NCI-H510A (cell line): ENCODE measurements at places on chromosomes 2 and 18.

- DNase-seq: no peak
Measured at GRCh38 chr2:217270485-217271121, 410.7 kb upstream of the TNP1 start.

DNA sequence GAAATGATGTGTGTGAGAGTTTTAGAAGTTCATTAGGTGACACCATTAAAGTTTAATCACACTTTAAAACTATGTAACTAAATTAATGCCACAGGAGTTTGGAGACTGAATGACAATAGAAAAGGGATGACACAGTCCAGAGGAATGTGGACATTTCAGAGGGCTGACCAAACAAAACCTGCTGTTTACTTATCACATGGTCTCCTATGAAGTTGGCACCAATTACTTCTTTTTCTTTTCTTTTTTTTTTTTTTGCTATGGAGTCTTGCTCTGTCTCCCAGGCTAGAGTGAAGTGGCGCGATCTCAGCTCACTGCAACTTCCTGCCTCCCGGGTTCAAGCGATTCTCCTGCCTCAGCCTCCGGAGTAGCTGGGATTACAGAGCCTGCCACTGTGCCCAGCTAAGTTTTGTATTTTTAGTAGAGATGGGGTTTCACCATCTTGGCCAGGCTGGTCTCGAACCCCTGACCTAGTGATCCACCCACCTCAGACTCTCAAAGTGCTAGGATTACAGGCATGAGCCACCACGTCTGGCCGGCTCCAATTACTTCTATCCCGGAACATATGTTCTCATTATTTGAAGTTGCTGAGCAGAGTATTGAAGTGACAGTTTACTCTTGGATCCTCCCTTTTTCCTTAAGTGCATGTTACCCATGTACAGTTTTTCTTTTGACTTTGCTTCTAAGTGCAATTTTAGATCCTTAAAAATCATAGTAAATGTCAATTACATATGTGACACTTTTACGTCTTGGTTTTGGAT is 4.3 kb downstream of the AGPS start:
- DNase-seq: no peak

DNA sequence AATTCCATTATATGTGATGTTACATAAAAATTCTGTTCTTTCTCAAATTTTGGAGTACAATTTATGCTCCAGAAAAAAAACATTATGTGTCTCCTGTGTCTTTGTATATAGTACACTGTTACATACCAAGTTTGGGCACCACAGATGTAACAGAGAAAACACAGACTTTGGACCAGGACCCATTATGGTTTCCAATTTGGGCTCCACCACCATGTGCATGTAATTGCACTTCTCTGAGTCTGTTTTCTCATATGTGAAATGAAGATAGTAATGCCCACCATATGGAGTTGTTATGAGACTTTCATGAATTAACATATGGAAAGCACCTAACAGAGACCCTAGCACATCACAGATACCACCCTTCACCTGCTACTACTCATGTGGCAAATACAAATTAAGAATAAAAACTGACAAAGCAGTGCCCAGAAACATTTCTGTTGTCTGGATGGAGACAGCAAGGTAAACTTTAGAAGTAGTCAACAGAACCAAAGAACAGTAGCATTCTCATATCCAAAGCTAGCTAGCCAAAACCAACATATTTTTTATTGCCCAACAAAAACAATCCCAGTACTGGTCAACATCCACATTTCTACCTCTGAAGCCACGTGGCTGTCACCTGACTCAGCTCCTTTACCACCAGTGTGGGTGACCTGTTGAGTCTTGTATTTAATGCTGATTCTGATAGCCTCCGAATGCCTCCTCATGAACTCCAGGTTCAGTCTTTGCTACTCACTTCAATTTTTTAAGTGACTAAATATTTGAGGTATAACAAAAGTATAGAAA is 42.9 kb downstream of the ANTXR1 start:
- DNase-seq: no peak

DNA sequence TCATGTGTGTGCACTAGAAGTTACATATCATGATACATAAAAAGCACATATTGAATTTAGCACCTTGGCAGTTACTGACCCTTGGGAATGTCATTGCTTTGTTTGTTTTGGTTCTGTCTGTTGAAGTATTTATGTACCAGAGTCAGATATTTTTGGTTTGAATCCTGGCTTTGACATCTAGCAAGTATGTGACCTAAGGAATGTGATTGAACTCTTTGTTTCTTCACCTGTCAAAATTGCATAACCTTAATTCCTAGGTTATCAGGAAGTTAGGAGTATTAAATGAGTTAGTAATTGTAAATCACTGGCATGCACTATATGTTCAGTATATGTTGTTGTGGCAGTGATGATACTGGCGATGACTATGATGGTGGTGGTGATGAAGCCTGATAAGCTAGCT is 1003.5 kb upstream of the NRXN1 start:
- DNase-seq: no peak

DNA sequence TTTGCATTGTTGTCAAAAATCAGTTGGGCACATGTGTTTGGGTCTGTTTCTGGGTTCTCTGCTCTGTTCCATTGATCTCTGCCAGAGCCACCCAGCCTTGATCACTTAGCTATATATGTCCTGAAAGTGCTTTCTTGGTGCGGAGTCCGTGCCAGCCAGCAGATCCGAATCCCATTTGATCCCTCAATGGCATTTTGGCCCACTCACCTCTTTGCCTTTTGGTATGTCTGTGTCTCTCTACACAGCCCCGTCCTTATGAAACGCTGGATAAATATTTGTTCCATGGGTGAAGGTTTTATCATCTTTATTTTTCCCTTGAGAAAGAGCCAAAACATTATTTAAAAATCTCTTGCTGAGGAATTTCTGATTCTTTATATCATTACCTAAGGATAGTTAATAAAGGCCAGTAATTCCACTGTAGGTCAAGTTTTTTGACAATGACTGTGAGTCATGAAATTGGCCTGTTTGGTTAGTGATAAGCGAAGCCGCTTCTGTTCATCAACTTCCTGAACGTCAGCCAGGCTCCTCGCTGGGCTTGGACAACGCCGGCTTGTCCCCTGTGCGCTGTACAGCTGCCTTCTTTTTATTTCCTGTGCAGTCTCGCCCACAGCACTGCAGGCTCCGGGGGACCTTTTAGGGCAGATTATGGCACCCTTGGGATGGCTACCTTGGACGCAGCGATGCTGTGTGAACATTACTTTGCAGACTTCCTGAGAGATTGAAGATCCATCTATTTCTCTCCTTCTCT is 24.9 kb downstream of the MTCL1 start:
- no peak for DNase-seq

DNA sequence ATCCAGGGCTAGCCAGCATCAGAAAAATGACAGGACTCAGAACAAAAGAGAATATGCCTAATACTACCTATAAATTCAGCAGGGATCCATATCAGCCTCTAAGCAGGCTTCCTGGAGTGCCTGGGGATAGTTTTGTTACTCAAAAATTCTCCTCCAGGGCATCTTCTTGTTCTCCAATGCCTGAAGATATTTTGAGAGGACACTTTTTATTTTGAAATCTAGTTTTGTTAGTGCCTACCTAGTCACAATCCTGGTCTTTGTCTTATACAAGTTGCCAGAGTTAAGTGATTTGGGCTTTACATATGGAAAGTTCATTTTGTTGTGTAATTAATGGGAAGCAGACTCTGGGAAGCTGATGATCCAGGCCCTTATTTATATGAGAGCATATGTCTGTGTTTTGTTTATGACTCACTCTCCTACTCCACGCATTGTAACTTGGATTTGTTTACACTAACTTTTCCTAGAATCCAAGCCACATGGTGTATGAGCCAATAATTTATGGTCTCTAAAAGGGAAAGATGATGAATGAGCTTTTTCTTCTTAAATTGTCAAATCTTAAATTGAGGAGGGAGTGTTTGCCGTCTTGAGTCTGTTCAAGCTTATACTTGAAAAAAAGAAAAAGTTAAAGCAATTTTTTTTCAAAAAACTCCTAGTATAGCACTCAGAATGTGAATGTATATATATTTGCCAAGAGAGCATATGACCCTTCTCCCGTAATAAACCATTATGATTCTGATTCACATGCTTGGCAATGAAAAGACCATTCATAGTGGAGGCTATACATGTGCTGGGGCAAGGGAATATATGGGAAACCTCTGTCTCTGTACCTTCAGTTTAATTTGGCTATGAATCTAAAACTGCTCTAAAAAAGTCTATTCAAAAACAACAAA is 370.3 kb downstream of the SETBP1 start:
- no peak for DNase-seq

DNA sequence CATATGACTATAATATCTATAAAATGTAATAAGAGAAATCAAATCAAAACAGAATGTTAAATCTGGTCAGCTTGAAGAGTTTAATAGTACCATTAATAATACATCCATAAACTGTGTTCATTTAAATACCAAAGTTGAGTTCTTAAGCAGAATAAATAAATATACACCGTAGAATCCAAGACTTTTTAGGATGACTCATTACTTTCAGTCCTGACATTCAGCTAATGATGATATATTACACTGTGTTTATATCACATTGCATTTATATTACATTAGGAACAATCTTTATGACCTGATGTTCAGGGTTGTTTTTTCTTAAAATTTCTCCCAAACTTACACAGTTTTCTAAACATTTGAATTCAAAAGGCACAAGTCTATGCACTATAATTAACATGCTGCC is 331.3 kb downstream of the SS18 start:
- no peak for DNase-seq

- no peak for DNase-seq
Measured at GRCh38 chr2:101409699-101410098, 22.4 kb upstream of the CREG2 start.

DNA sequence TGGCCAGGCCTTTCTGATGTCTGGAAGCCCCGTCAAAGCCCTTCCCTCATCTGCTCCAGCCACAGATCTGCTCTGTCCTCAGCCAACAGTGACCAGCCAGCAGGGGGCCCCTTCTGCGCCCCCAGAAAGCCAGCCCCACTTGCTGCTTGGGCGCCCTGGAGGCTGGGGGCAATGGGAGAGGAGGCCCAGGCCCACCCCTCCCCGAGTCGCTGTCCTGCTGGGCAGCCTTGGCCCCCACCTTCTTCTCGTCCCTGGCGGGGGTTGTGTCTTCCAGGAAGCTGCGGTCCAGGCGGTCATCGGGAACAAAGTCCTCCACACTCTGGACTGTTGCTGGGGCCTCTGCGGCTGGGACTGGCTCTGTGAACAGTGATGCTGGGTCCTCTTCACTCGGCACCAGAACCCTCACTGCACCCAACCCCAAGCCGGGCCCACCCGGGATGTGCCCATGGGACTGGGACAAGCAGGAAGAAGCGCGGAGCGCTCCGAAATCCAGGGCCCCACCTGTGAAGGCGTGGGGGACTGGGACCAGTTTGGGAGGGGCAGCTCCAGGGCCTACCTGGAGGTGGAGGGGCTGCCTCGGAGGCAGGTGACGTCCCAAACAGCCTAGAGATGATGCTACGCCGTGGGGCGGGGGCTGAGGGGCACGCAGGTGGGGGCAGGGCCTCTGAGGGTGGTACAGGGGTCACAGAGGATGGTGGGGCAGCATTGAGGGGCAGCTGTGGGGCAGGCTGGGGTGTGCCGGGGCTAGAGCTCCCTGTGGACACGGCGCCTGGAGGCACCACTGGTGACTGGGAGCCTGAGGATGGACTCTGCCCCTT is 257.6 kb downstream of the ANKRD30B start:
- no peak for DNase-seq

DNA sequence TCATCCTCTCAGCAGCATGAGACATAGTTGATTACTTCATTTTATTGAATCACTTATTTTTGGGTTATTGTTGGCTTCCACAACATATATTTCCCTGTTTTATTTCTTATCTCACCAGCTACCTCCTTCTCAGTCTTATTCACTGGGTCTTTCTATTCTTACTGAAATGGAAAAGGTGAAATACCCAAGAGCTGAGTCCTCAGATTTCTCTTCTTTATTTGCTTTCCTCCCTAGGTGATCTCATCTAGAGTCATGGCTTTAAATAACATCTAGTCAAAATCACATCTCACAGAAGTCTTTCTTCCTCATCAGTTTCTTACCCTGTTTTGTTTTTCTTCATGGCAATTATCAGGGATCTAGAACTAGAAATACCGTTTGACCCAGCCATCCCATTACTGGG is 105.0 kb upstream of the RBBP8 start:
- DNase-seq: no peak

DNA sequence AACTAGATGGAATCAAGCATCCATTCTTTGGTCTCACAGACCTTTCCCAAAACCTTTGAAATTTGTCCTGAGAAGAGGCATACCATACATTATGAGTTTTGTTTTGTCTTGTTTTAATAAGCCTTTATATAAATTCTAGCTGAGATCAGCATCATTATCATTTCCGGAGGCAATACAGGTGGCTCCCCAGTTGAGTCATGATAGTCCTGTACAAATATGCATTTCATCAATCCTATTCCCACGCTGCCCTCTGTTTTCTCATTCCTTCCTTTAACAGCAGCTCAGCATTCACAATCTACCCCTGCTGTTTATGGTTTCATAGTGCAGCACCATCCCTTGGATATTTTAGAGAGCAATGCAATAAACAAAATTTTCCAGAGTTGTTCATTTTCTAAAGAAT is 216.7 kb downstream of the TXNL1 start:
- DNase-seq: no peak

DNA sequence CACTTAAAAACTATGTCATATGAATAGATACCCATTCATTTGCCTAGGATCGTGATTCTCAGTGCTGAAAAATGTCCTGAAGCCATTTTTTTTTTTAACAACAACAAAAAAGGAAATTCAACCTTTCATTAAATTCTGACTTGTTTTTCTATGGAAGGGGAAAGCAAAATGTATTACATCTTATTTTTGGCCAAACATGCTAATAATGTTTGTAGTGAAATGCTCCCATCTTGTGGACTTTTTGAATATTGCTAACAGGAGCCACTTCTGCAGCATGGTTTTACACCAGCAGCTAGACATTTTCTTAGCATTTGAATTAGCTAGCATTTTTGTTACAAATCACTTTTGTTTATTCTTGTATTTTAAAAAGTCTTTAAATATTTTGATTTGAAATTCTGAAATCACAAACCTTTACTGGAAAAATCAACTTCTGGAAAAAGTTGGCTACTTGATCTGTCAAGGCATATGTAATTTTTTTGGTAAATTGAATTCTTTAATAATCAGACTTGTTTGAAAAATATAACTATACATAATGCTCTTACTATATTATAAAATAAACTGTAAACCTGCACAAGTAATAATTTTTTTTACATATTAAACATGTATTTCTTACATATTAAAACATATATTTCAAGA is 75.8 kb downstream of the KIDINS220 start:
- no peak for DNase-seq

GRCh38 chr18:78632111-78632541 is 347.5 kb upstream of the SALL3 start:
- no peak for DNase-seq

DNA sequence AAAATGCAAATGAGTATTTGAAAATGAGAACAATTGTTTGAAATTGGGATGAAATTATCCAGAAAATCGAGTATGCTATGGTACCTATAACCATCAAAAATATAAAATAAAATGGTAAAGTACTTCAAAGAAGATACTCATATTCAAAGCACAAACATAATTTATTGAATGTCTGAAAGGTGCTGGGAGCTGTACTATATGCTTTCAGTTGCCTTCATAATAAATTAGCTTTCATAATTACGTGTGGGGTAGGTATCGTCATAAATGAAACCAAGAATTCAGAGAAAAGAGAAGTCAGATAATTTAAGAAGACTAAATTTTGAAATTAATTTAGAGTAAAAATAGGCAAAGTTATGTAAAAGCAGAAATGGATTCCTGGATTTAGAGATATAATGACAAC is 721.9 kb upstream of the ACVR2A start:
- DNase-seq: no peak
